ENCODE measurements at places on chromosomes 4 and X.
A peak's percentile ranks its signal among the peaks of the same experiment; 100 is the strongest.

GRCh38 chrX:69077895-69078455, 87.3 kb downstream of the PJA1 start:
- no peak for DNase-seq

GRCh38 chr4:79174490-79175252, 151.2 kb downstream of the NAA11 start:
- peak; percentile 2 for DNase-seq

GRCh38 chr4:153573881-153574802, 108.0 kb downstream of the TMEM131L start:
- peak; percentile 91 for DNase-seq

- DNase-seq: no peak
These were observed 11.3 kb downstream of the SLC2A9 start for GRCh38 chr4:10009861-10010500.

- DNase-seq: no peak
These were observed 106.7 kb upstream of the GK2 start for GRCh38 chr4:79514621-79515329.

GRCh38 chrX:129653971-129654651, 645 bp downstream of the APLN start:
- DNase-seq: no peak

- peak; percentile 49 for DNase-seq
These were observed at the start of gene GPRASP1 for GRCh38 chrX:102651242-102652011. Gene GPRASP1 (plus strand): TSS chrX:102651483. CDS start chrX:102653914, 2,431 bp downstream.

DNA sequence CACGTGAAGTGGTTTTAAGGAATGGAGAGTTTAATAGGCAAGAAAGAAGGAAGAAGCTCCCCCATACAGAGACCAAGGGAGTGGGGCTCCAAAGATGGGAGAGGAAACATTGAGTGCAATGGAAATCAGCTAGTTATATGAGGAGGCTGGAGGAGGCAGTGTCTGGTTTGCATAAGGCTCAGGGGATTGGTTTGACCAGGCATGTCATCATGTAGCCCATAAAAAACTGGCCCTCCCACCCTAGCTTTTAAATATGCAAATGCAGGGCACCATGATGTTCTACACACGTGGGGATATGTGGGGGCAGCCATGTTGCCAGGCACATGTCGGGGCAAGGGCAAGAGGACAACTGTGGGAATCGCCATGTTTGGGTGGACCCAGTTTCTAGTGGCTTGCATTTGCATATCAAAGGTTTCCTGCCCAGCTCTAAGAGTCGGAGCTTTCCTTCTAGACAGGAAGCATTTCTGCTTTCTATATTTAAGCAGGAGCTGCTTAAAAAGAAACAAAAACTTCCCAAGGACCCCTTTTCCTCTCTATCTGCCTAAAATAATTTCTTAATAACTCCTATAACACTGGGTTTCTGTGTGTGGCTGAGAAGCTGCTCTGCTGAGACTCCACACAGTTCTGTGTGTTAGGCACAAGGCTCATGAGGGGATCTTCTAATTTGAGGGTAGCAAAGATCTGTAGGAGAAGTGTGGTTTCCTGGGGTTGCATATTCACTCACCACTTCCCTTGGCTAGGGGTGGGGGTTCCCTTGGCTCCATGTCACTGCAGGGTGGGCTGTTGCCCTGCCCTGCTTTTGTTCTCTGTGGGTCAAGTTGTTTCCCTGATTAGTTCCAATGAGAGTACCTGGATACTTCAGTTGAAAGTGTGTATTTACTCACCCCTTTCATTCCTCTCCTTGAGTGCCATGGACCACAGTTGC, 113.5 kb downstream of the VSIG4 start:
- no peak for DNase-seq

DNA sequence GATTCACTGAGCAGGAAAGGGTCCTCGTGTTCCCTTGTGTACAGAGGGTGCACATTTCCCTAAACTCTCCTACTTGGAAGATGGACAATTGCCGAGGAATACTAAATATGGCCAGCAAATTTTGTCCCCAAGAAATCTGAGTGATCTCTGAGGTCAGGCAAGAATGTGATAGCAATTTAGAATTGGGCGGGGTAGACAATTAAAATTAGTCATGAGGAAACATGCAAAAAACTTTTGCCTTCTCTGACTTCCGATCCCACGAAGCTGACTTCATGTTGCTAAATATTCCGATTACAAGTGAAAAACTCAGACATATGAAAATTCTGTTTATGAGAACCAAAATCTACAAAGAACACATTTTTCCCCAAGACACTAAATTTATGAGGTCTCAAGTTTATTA, 453.9 kb upstream of the ZFP42 start:
- DNase-seq: peak; percentile 17

All from fibroblast of skin of scalp (primary cell).